PC-3 (cell line): ENCODE measurements at places on chromosomes 12 and 14. TPM values are rescaled to one million over a fixed set of nuclear protein-coding genes. Genes with fewer than 3 reads are reported as not detected.

GRCh38 chr14:67820428-67820971, 921 bp downstream of the RAD51B start:
- DNase-seq: peak; percentile 13

PKP2 gene
- 12.7 TPM in 2 replicates for total RNA-seq

DNA sequence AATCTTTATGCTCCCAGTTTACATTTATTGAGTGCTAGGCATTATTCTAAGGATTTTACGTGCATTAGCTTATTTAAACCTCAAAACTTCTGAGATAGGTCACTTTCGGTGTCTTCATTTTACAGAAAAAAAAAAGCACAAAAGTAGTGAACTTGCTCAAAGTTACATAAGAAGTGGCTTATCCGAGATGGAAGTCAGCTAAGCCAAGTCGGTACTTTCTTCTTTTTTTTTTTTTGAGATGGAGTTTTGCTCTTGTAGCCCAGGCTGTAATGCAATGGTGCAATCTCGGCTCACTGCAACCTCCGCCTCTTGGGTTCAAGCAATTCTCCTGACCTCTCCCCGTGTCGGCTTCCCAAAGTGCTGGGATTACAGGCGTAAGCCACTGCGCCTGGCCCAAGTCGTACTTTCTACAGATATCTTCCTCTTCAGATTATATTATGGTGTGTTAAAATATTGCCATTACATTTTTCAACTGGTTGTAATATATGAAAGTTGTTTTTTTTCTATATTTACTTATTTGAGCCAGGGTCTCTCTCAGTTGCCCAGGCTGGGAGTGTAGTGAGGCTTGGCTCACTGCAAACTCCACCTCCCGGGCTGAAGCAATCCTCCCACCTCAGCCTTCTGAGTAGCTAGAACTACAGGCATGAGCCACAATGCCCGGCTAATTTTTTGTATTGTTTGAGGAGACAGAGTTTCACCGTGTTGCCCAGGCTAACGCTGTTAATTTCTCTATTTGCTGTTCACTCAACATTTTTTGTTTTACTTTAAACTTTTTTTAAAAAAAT, 8.9 kb downstream of the DPPA3 start:
- no peak for DNase-seq

GRCh38 chr12:71682466-71682865, 3.4 kb upstream of the TMEM19 start:
- DNase-seq: peak; percentile 65
